ENCODE measurements at places on chromosomes 12 and 14.
A peak's percentile ranks its signal among the peaks of the same experiment; 100 is the strongest.

GRCh38 chr14:101006008-101006407 is 102.5 kb upstream of the RTL1 start:
- no peak for DNase-seq

GRCh38 chr12:92971859-92972524 is 42.9 kb upstream of the EEA1 start:
- no peak for DNase-seq

DNA sequence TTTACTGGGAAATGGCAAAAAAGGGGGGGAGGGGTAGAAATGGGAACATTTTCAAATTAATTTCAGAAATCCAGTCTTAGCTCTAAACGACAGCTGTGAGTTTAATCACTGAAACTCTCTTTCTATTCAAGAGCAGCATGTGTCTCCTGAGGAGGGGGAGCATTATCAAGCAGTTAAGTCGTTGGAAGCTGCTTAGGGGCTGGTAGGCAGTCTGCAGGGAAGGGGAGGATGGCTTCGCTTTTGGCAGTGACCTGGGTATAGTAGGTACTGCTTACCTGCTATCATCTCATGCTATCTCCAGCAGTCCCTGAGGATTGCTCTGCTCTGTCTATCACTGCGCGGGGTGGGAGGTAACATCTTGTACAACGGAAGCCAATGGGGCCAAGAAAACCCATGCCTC is 567.4 kb downstream of the NRXN3 start:
- no peak for DNase-seq

GRCh38 chr12:2637371-2637770 is 157.4 kb upstream of the FKBP4 start:
- no peak for DNase-seq

DNA sequence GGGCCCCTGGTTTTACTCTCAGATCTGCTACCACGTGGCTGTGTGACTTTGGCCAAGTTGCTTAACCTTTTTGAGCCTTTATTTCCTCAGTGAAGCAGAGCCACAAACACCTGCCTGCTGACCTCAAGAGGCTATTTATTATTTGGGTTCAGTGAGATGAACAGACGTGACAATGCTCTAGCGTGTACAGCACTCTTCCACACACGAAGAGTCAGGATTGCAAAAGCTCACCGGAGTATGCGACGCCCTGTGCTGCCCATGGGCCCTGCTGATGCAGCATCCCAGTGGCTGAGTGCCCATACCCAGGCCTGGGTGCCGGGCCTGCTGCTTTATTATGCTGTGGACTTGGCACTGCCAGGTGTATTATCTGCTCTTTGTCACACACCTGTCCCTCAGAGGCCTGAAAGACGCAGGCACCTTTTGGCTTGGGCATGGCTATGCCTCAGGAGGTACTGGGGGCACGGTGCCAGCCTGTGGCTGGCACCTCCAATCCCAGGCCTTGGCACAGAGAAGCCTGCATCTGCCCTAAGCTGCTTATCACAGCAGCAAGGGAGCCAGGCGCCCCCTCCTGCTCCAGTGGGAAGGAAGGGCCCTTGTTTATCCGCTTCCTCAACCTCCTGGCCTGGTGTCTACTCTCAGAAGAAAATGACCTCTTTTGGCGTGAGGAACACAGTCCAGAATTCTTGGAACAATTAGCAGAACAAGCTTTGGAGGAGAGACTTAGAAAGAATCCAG is 22.3 kb upstream of the TC2N start:
- DNase-seq: no peak

DNA sequence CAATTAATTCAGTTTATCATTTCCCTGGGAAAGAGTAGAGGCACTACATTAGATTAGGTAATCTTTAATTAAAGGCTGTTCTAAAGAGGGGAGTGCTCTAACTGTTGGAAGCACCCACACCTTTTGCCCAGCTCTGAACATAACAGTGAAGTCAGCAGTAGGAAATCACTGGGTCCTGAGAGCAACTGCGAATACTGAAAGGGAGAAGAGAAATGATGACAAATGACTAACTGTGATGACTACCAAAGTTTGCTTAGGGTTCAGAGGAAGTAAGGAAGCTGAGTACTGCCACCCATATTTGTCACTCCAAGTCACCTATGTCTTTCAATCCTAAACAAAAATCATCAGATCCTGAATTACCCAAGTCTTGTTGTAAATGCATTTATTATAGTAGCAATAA is 140.6 kb downstream of the EPS8 start:
- no peak for DNase-seq

DNA sequence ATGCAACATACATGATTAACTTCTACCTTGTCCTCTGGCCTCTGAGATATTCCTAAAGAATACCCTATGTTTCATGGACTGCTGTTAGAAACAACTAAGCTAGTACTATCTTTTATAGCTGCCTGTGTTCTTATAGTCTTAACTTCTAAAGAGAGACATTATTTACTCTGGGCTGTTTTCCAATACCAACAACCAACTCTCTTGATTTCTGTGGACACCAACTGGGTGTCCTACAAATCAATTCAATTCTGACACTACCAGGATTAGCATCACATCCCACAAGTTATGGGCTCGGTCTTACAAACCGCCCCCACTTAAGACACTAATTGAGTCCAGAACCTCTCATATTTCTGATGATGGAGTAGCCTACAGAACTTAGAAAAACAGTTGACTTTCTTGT is 8.3 kb downstream of the XPOT start:
- DNase-seq: no peak

- no peak for DNase-seq
Measured at GRCh38 chr12:23375621-23376020, 573.8 kb downstream of the SOX5 start.

DNA sequence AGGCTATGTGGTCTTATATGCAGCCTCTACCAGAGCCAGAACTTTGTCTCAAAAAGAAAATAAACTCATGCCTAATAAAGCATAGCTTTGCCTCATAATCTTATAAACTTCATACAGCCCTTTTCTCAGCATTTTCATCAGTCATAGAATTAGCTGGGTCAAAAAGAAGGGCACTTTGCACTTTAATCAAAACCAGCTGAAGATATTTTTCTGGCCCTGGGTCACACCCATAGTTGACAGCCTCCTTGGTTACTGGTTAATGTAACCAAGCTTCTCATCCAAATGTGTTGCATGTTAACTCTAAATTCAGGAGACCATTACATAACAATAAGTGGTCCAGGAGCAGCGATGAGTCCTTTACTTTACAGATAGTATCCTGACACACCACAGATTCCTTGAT is 558.2 kb downstream of the FLRT2 start:
- DNase-seq: no peak

- no peak for DNase-seq
Measured at GRCh38 chr12:181921-182320, 32.0 kb downstream of the SLC6A12 start.

DNA sequence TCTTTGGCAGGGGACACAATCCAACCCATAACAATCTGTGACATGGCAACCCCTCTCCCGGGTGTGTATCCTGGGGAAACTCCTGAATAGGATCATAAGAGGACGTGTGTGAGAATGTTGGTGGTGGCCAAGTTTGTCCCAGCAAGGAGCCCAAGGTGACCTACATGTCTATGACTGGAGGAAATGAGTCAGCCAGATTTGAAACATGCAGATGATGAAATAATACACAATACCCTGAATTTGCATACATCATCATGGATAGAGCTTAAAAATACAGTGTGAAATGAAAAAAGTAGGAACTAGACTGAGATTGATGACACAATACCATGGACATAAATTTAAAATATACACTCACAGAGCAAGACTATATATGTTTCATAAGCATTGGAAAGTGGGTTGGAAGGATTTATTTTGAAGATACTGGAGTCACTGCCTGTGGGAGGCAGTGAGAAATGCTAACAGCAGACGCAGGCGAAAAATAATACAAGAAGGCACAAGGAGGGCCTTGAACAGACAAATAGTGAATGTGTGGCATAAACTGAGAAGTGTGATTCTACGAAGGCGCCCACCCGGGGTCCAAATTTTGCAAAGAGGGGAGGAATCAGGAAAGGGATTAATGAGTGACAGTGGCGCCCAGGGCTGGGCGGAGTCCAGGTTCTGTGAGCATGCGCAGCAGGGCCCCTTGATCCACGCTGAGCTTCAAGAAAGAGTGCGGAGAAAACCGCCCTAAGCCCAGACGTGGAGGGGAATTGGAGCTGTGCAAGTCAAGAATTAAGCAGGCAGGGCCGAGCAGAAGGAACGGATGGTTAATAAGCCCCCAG is 7.0 kb upstream of the MAP1LC3B2 start:
- no peak for DNase-seq

GRCh38 chr12:91980389-91980821 is 165.2 kb downstream of the BTG1 start:
- DNase-seq: no peak

- DNase-seq: no peak
Measured at GRCh38 chr14:98477935-98478334, 794.1 kb downstream of the BCL11B start.

- DNase-seq: no peak
Measured at GRCh38 chr14:89267163-89267562, 149.9 kb downstream of the FOXN3 start.

- DNase-seq: no peak
Measured at GRCh38 chr14:22476887-22477286, 112.1 kb downstream of the DAD1 start.

- no peak for DNase-seq
Measured at GRCh38 chr12:106760184-106760531, 14.3 kb upstream of the RIC8B start.

GRCh38 chr12:26843311-26843710 is 10.3 kb upstream of the ITPR2 start:
- no peak for DNase-seq

- no peak for DNase-seq
Measured at GRCh38 chr14:96673706-96674105, 123.5 kb upstream of the VRK1 start.

DNA sequence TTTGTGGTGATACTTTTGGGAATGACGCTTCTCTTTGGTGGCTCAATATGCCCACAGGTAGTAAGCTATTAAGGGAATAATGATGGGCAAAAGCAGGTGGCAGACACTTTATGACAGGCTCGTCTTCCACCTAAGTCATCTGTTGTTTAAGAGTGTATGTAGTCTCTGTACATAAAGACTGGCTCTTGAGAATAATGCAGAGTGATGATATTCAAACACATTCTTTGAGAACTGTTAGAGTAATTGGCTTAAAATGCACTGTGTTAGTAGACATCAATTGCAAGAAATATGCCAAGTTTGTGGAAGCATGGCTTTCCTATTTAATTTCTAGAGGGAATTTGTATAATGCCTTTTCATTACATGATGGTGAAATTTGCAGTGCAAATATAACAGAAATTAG is 694.8 kb upstream of the MIS18BP1 start:
- no peak for DNase-seq

- no peak for DNase-seq
Measured at GRCh38 chr12:109995361-109995685, 845 bp downstream of the GIT2 start.

- DNase-seq: peak; percentile 41
Measured at GRCh38 chr12:6038160-6038559, 86.3 kb downstream of the VWF start.

DNA sequence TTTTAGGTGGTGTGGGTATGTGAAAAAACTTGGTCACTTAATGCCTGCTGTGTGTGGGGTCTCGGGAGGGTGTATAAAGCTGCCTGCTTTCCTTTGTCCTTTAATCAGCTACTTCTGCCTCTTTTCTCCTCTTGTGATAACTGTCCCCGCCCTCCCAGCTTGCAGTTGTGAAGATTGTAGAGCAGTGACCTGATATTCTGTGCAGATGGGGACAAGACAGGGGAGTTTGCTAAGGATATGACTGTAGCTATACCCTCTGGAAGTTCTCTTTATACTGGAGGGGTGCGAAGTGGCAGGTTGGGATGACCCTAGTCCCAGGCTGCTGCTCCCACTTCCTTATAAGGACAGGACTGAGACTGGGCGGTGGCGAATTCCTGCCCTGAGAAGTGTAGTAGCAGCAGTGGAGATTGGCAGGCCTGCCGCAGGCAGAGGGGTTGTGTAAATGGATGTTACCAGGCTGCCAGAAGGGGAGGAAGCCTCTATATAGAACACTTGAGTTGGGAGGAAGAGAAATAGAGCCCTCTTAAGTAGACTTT is 835 bp downstream of the MYL6 start:
- peak; percentile 35 for DNase-seq

- no peak for DNase-seq
Measured at GRCh38 chr12:85747941-85748495, 88.2 kb downstream of the RASSF9 start.

DNA sequence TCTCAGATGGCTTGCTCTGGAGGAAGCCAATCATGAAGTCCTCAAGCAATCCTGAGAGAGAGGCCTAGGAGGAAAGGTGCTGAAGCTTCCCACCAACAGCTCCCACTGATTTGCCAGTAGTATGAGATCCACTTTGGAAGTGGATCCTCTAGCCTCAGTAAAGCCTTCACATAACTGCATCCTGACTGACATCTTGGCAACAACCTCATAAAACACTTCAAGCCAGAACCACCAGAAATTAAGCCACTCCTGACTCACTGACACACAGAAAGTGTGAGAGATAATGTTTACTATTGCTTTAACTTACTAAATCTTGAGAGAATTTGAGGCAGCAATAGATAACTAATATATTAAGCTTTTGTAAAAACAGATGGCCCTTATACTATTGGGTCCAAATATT is 11.7 kb upstream of the TMX1 start:
- no peak for DNase-seq

Data from stimulated activated naive CD8-positive, alpha-beta T cell treated with anti-CD3 and anti-CD28 coated beads, Interleukin-15, Interleukin-2, amounts not matched to agents 100 U/mL and 50 U/mL, for 24 hours (primary cell).